ENCODE measurements at places on chromosomes 12 and 14. TPM values are rescaled to one million over a fixed set of nuclear protein-coding genes. Genes with fewer than 3 reads are reported as not detected.

GRCh38 chr14:38553586-38553985 lies 297.7 kb upstream of the CLEC14A start:
- no peak for DNase-seq

- peak; percentile 98 for DNase-seq
Observed at GRCh38 chr12:6872073-6873048, 742 bp downstream of the SPSB2 start.

GRCh38 chr12:19410211-19410610 lies 29.1 kb upstream of the AEBP2 start:
- DNase-seq = no peak

GRCh38 chr12:67757651-67758050 lies 109.1 kb downstream of the DYRK2 start:
- no peak for DNase-seq

DNA sequence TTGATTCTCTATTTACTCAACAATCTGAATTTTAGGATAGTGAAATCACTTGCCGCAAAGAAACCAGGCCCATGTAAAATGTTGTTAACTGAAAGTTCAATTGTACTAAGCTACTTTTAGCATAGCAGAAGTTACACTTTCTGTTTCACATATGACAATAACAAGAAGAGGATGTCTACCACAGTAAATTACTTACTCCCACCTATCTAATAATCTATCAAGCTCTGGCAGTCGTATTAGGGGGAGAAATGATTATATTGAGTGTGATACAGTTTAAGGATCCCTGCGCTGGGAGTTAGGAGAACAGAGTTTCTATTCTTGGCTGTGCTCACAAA lies 66.5 kb upstream of the CAND1 start:
- no peak for DNase-seq

DNA sequence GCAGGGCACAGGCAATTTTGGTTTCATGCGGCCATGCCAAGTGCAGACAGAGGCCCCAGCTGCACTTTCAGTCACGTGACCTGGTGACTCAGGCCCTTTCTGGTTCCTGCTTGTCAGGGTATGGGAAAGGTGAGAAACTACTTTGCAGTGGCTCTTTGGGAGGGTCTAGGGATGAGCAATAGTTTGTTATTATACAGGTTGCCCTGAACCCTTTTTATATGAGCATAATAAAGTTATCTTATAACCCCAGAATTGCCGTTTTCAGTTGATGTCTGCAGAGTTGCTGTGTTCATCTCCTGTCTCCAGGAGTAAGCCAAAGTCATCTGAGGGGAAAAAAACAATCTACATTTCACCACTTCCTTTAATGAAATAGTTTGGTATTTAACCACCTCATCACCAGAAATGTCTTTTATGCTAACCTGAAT lies 30.9 kb upstream of the EMP1 start:
- no peak for DNase-seq

GRCh38 chr14:80996049-80996901 lies 40.9 kb downstream of the TSHR start:
- DNase-seq = no peak

GRCh38 chr12:116990971-116991966 lies 80.5 kb downstream of the FBXW8 start:
- no peak for DNase-seq

DNA sequence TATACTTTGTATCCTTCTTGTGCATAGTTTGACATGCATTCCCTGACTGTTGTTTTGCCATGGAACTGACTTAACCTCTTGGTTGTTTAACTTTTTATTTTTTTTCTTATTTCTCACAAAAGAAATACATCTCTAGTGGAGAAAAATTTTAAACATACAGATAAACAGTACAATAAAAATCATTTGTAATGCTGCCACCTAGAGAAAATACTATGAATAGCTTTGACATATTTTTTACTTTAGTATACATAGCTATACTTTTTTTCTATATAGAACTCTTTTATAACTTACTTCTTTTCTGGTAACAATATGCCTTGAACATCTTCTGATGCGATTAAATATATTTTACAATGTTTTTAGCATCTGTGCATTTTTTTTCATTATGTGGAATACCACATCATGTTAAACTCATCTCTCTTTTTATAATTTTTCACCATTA lies 184.5 kb downstream of the AKAP6 start:
- DNase-seq = no peak

GRCh38 chr12:130768120-130768519 lies 52.0 kb upstream of the RIMBP2 start:
- no peak for DNase-seq

Gene TIMM9
- total RNA-seq = 37.9 TPM

Gene PTGDR
- total RNA-seq = not detected

Gene DTX3
- 83.0 TPM for total RNA-seq

Gene HNF1A
- total RNA-seq = 15.1 TPM

Gene PAPLN
- 2.0 TPM for total RNA-seq

Gene KRT81
- total RNA-seq = not detected

Gene OLR1
- not detected for total RNA-seq

Gene PPP4R4
- 13.5 TPM for total RNA-seq

Gene PRB2
- total RNA-seq = not detected

Gene KCNMB4
- 8.2 TPM for total RNA-seq
